ENCODE measurements at places on chromosomes 3 and 15.
A peak's percentile ranks its signal among the peaks of the same experiment; 100 is the strongest.

- no peaks in the 10 kb centered on the region for H3K27me3 ChIP-seq
- H3K36me3 ChIP-seq = no peaks in the 10 kb centered on the region
- no peak for DNase-seq
- H3K4me1 ChIP-seq = peaks cover 4% of the 10 kb centered on the region
Measured at GRCh38 chr15:79898369-79898768, 1.6 kb upstream of the MTHFS start.

- H3K27ac ChIP-seq = no peak overlapping the region
- no peak for DNase-seq
Measured at GRCh38 chr15:101614001-101614585, 38.1 kb downstream of the TM2D3 start.

- H3K27me3 ChIP-seq = no peaks in the 10 kb centered on the region
- no peaks in the 10 kb centered on the region for H3K36me3 ChIP-seq
- H3K4me1 ChIP-seq = no peaks in the 10 kb centered on the region
- H3K27ac ChIP-seq = no peak overlapping the region
- DNase-seq = no peak
Measured at GRCh38 chr3:169072494-169072893, 591.0 kb downstream of the MECOM start.

GRCh38 chr15:92904722-92905571 is 4.8 kb downstream of the CHD2 start:
- H3K27me3 ChIP-seq = no peaks in the 10 kb centered on the region
- no peak for DNase-seq
- peak overlapping the region; percentile 65 for H3K4me3 ChIP-seq

- no peaks in the 10 kb centered on the region for H3K4me1 ChIP-seq
- no peak for DNase-seq
- no peaks in the 10 kb centered on the region for H3K27me3 ChIP-seq
Measured at GRCh38 chr3:129226374-129226773, 23.0 kb upstream of the COPG1 start.

GRCh38 chr3:141996437-141996836 is 120.0 kb downstream of the ATP1B3 start:
- no peak for DNase-seq
- no peaks in the 10 kb centered on the region for H3K27me3 ChIP-seq
- H3K27ac ChIP-seq = peak overlapping the region; percentile 48
- no peaks in the 10 kb centered on the region for H3K4me1 ChIP-seq
- H3K36me3 ChIP-seq = no peaks in the 10 kb centered on the region

GRCh38 chr3:188261011-188261410 is 107.1 kb downstream of the LPP start:
- no peaks in the 10 kb centered on the region for H3K36me3 ChIP-seq
- no peak for DNase-seq
- H3K4me3 ChIP-seq = no peak overlapping the region
- no peaks in the 10 kb centered on the region for H3K27me3 ChIP-seq

GRCh38 chr3:172104471-172105072 is 65.2 kb downstream of the FNDC3B start:
- H3K27me3 ChIP-seq = no peaks in the 10 kb centered on the region
- DNase-seq = peak; percentile 88
- H3K4me1 ChIP-seq = no peaks in the 10 kb centered on the region
- no peak overlapping the region for H3K4me3 ChIP-seq

- no peaks in the 10 kb centered on the region for H3K27me3 ChIP-seq
- no peak overlapping the region for H3K27ac ChIP-seq
- no peaks in the 10 kb centered on the region for H3K36me3 ChIP-seq
- no peak overlapping the region for H3K4me3 ChIP-seq
- DNase-seq = no peak
- no peaks in the 10 kb centered on the region for H3K4me1 ChIP-seq
Measured at GRCh38 chr3:128459461-128459820, 7.2 kb downstream of the DNAJB8 start.

DNA sequence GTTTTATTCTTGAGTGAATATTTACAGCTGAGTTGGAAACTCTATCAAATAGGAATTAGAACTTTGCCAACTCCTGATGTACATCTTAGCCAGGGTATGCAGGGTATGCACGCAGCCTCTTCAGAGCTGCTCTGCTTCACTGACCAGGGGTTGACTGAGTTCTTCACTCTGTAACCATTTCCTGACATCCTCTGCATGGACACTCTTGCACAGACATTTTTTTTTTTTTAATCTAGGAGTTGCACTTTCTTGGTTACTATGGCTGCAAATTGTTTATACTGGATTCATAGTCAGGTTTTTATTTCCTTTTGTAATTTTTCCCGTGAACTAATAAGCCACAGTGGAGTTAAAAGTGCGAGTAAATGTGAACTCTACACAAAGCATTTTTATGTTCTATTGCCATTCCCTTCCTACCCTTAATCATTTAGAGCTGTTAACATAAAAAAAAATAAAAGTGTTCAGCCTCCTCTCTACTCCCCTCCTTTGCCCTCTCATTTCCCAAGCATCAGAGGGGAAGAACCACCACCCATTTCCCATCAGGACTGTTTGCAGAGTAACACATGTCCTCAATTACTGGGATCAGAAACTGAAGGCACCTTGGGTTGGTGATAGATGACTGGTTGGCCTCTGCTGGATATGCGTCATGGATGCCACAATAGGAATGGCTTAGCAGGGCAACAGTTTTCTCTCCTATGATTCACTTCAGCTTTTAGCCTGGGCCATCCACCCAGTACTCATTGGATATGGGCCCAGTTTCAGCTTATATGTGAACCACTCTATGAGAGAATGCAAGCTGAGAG is 54.0 kb downstream of the DUT start:
- no peak overlapping the region for H3K27ac ChIP-seq
- no peaks in the 10 kb centered on the region for H3K36me3 ChIP-seq
- DNase-seq = no peak
- no peaks in the 10 kb centered on the region for H3K27me3 ChIP-seq
- H3K4me3 ChIP-seq = no peak overlapping the region

DNA sequence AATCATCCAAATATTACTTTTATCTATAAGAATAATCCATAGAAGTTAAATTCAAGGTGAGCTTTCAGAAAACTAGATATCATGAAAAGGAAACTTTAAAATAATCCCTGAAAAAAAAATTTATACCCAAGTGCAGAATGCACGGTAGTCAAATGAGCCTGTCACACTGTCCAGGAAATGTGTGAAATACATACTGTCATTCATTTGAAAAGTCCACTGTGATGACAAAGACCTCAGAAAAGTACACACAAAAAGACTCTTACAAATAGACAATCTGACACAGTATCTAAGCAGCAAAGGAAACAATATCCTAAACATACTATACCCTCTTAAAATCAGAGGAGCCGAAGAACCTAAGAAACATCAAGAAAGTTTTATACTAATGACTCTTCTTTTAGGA is 29.7 kb downstream of the SUCLG2 start:
- no peak for DNase-seq
- no peaks in the 10 kb centered on the region for H3K4me1 ChIP-seq
- H3K27ac ChIP-seq = peak overlapping the region; percentile 9
- H3K27me3 ChIP-seq = no peaks in the 10 kb centered on the region

- H3K27me3 ChIP-seq = no peaks in the 10 kb centered on the region
- no peaks in the 10 kb centered on the region for H3K36me3 ChIP-seq
- H3K27ac ChIP-seq = no peak overlapping the region
- no peak overlapping the region for H3K4me3 ChIP-seq
- no peak for DNase-seq
Measured at GRCh38 chr3:14286887-14287500, 108.4 kb downstream of the LSM3 start.

Measured in kidney (tissue), 22 donors.